Activated CD8-positive, alpha-beta memory T cell treated with anti-CD3 and anti-CD28 coated beads for 48 hours (primary cell): ENCODE measurements at places on chromosomes 16 and 17.

- DNase-seq, result no peak
Measured at GRCh38 chr16:13390986-13391305, 489.5 kb downstream of the SHISA9 start.

DNA sequence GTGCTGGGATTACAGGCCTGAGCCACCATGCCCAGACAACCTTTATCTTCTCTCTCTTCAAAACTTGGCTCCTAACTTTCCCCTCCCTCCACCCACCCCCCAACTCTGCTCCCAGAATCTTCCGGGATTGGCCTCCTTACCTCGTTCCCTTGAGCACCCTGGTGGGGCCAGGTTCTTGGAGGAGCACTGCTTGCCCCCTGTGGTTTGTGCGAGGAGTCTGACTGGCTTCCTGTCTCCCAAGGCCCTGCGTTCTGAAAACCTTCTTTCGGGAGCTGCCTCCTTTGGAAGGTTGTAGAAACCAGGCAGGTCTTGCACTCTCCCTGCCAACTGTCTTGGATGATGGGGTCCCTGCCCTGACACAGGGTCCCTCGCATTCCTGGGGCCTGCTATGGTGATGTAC, 19.8 kb downstream of the PLXDC1 start:
- DNase-seq, result no peak

- DNase-seq, result no peak
Measured at GRCh38 chr16:46961373-46962353, 11.8 kb downstream of the DNAJA2 start.

GRCh38 chr16:4917117-4917516, 19.8 kb downstream of the PPL start:
- DNase-seq, result no peak

GRCh38 chr16:70561623-70562022, 38.0 kb downstream of the SF3B3 start:
- DNase-seq, result no peak

GRCh38 chr16:70805787-70806186, 4.8 kb upstream of the VAC14 start:
- no peak for DNase-seq

DNA sequence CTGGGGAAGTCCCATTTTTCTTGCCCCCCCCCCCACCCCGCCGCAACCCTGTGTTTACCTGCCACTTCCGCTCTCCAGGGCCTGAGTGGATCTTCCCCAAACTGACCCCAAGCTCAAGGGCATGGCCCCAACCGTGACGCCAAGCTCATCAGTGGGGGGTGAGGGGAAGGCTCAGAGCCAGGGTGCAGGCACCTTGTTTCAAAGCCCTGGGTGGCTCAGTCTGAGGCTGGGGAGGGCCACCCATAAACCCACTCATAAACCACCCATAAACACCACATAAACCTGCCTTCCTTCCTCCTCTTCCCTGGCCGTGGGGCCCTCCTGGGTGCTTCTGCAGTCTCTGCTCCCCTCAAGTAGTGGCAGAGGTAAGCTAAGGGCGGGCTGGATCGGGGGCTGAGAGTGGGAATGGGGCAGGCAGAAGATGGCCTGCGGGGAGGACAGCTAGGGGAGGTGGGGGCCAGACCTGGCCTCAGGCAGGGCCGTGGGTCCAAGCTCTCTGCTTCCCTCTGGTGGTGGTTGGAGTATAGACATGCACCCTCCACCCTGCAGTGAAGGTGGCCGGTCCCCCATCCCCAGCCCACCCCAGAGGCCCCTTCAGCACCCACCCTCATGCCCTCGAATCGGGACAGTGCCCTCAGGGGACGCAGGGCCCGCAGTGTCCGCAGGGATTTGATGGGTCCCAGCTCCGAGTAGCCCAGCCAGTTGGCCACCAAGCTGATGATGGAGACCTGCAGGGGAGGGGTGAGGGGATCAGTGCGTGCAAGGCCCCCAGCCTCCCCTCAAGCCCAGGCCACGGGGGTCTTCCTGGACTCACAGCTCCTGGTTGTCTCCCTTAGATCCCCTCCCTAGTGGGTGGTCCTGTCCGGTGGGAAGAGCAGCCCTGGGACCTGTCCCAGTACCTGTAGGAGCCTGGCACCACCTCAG, 14.6 kb upstream of the CD79B start:
- DNase-seq, result peak; percentile 48

- no peak for DNase-seq
Measured at GRCh38 chr16:72705801-72706200, 342.1 kb downstream of the ZFHX3 start.

GRCh38 chr17:56310782-56311181, 157.5 kb downstream of the ANKFN1 start:
- no peak for DNase-seq

- no peak for DNase-seq
Measured at GRCh38 chr16:72665701-72666100, 382.2 kb downstream of the ZFHX3 start.

DNA sequence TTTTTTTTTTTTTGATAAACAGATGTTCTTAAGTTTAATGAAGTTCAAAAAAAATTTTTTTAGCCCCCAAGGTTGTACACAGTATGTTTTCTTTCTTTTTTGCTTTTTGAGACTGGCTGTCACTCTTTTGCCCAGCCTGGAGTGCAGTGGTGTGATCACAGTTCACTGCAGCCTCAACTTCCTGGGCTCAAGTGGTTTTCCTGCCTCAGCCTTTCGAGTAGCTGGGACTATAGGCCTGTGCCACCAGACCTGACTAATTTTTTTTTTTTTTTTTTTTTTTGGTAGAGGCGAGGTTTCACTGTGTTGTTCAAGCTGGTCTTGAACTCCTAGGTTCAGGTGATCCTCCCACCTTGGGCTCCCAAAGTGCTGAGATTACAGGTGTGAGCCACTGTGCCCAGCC, 12.8 kb downstream of the ITGAE start:
- DNase-seq, result no peak

- no peak for DNase-seq
Measured at GRCh38 chr16:82755570-82756282, 129.0 kb downstream of the CDH13 start.

- no peak for DNase-seq
Measured at GRCh38 chr16:57140931-57141668, 44.7 kb downstream of the PSME3IP1 start.

DNA sequence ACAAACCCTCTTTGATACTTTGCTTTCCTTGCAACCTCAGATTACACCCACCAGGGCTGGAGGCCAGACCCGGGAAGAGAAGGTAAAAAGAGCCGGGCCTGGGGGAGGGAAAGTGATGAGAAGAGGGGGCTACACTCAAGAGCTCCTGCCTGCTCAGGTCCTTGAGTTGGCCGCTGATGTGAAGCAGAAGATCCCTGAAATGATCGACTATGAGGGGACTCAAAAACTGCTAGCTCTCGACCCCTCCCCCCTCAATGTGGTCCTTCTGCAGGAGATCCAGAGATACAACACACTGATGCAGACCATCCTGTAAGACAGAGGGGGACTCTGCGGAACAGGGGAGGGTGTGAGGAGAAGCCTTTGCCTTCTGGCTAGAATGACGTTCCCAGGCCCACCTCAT, 2.8 kb upstream of the KDM6B start:
- no peak for DNase-seq
